ENCODE measurements at places on chromosomes 16 and 17.

GRCh38 chr16:59463776-59464175 is 729.7 kb upstream of the GOT2 start:
- no peak for DNase-seq

- DNase-seq, result no peak
Measured at GRCh38 chr16:89697616-89698331, 3.7 kb downstream of the SPATA2L start.

- DNase-seq, result no peak
Measured at GRCh38 chr17:15261258-15261801, 3.8 kb downstream of the PMP22 start.

DNA sequence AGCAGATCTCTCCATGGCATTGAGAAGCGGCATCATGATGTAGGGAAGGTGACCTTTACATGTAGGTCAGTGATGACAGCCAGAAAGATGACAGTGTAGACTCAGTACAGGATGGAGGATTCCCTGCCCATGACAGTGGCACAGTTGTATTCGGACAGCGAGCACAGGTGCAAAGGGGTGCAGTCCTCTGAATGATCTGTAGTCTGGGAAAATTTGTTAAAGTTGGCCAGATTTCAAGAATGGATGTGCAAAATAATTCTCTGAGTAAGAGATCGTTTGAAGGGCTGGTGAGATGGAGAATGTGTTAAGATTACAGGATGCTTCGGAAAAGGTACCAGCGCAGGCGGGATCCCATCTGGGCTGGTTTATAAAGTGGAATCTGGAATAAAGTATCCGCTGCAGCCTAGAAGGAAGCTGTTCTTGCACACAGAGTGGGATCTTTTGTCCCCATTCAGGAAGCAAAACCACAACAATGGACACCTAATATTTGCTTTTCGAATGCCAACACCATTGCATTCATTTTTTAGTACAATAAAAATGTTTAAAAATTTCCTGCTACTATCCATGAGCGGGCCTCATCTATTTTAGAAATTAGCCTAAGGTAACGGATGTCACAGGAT is 101.2 kb downstream of the RPTOR start:
- DNase-seq, result no peak

DNA sequence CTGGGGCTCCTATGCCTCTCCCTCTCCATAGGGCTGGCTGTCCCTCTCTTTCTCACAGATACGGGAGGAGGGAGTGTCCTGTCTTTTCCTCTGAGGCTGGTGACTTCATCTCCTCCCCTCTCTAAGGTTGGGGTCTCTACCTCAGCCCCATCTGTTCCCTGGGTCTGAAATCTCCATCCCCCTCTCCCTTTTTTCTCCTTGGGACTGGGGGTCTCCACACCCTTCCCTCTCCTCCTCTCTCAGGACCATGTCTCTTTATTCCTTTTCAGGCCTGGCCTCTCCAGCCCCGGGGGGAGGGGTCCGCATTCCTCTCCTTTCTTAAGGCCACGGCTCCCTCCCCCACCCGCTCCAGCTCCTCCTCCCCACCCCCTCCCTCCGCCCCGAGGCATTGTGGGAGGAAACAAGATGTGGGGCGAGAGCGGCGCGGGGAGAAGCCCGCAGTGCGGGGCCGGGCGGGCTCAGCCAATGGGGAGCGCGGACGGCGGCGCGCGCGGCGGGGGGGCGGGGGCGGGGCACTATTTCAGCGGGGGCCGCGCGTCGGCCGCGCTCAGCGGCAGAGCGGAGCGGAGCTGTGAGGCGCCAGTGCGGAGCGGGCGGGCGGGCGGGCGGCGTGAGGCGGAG is at the start of gene DYNLL2:
DYNLL2 (plus strand) TSS at position 550 of the 621 bp plus-strand sequence. CDS start 3,672 bp downstream, outside the sequence.
- DNase-seq, result peak; percentile 87

DNA sequence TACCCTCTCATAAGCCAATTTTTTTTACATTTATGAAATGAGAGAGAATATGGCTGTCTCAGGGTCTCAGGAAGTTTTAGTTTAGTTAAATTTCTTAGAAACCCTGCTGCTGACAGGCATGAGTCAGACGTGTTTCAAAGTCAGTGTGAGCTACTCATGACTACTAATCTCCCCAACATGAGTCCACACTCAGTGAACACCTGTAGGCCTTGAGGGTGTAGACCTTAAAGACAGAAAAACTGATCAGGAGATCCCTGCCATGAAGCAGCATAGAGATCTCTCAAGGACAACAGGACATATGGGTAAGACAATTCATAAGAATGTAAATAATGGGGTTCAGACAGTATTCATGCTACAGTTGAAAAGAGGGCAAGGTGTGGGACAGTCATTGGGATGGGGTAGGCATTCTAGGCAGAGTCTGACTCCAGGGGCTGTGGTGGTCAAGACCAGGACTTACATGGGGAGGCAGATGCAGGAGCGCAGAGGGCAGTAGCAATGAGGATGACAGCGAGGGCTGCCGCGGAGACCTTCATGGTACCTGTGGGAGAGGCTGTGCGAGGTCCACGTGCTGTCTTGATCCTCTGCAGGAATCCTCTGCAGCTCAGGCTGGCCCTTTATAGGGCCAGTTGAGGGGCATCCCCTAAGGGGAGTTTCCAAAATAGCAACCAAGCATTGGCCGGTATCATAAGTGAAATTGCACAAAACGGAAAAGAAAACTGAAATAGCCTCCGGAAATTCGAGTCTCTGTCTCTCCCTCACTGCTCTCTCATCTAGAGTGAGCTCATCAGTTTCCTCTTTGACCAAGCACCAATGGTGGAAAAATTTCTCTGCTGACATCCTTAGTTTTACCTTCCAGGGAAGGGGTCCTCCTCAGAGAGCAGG is at the start of gene CCL5:
CCL5 (minus strand) TSS at position 588 of the 882 bp plus-strand sequence.
- DNase-seq, result peak; percentile 6

GRCh38 chr17:33125552-33125950 is 133.9 kb downstream of the SPACA3 start:
- DNase-seq, result no peak

DNA sequence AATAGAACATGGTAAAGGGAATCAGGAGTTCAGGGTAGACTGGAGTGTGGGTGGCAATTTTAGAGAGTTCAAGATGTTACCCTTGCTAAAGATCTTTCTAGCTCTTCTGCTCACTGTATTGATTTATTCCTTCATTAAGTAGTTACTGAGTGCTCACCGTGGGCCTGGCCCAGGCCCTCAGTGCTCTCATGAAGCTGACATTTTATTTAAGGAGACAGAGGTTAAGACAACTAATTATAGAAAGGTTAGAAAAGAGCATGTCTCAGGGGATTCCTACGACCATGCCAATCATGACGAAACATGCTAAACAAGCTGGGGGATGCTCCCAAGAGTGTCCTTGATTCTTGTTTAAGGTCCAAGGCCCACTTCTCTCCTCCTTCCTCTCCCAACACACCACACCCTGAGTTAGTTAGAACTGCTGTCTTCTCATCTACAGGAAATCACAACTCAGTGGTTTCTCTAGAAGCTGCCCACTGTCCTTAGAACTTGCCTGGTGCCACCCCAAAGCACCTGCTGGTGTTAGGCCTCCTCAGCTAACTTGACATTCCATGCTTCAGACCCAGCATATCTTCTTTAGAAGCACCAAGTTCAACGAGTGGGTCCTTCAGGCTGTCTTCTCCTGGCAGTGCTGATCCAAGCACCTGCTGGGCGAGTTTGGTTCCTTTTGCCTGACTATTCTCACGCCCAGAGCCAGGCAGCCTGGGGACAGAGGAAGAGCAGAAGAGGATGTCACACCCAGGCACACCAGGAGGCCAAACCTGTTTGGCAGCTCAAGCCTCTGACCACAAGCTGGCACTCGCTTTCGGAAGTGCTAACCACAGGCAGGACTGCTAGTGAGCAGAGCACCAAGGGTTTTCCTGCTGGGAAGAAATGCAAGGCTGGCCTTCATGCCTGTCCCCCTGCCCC is 79.0 kb downstream of the GAS7 start:
- DNase-seq, result no peak

DNA sequence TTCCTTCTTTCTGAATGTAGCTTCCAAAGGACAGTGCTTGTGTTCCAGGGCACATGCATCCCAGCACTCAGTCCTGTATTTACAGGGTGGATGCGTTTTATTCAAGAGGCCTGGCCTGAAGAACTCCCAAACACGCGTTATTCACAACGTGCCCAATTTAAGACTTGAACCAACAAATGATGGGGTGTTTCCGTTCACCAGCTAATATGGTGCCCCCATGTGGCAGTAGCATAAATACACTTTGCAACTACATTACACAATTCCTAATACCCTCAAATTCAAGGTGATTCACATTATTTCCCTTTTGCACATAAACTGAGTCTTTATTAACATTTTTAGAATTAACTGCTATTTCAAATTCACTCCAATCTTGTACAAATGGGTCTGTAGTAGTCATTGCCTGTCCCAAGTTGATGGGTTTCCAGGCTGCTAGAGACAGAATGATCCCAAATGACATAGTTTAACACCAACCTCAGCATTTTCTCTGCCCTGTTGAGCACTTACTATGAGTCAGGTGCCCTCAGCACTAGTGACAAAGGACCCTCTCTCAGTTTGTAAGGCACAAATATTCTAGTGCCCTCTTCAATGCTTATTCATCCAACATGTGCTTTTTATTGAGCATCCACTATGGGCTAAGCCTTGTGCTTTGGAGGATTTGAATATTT is 26.9 kb downstream of the HSD17B2 start:
- DNase-seq, result no peak

DNA sequence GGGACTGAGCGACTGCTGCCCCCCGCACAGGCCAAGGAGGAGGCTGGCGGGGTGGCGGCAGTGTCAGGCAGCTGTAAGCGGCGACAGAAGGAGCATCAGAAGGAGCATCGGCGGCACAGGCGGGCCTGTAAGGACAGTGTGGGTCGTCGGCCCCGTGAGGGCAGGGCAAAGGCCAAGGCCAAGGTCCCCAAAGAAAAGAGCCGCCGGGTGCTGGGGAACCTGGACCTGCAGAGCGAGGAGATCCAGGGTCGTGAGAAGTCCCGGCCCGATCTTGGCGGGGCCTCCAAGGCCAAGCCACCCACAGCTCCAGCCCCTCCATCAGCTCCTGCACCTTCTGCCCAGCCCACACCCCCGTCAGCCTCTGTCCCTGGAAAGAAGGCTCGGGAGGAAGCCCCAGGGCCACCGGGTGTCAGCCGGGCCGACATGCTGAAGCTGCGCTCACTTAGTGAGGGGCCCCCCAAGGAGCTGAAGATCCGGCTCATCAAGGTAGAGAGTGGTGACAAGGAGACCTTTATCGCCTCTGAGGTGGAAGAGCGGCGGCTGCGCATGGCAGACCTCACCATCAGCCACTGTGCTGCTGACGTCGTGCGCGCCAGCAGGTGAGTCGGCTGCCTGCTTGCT is 5.6 kb upstream of the TMEM88 start:
- DNase-seq, result no peak

DNA sequence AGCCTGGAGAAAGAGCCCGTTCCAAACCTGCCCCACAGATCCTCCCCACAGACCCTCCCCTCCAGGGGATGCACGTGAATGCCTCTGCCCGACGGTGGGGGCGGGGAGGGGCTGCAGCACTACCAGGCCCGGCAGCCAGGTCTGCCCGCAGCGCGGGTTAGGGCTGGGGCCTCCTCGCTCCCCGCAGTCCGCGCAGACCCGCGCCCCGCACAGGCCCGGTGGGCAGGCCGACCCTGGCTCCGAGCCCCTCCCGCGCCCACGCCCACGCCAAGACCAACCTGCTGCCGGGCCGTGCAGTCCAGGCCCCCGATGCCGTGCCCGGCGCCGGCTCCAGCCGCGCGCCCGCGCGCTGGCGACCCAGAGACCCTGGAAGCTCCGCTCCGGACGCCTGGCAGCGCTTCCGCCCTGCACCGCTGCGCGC is at the start of gene RPUSD1:
RPUSD1 (minus strand) TSS at position 404 of the 421 bp plus-strand sequence. CDS start 644 bp downstream, outside the sequence.
- DNase-seq, result no peak

- no peak for DNase-seq
Measured at GRCh38 chr17:81646869-81647600, 9.3 kb downstream of the PDE6G start.

- DNase-seq, result no peak
Measured at GRCh38 chr16:7316281-7316888, 16.3 kb upstream of the RBFOX1 start.

DNA sequence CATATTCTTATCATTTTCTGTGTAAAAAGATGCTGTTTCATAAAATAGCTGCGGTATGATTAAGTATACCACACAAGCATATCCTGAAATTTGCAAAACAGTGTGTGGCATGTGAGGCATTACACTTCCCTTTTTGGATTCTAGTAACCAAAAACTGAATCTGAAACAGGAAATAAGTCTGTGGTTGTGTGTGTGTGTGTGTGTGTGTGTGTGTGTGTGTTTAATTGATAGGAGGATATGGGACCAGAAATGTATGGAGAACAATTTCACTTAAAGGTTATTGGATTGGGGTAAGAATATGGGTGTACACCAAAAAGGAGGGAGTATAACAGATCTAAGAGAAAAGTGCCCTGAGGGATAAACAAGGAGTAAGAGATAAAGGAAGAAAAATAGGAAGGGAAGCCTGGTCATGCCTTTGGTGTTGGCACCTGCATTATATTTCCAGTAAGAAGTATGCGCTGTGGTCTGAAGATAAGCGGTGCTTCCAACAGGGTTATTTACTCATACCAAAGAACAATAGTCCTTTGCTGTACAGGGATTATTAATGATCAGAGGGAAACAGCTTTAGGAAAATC is 4.0 kb downstream of the LYRM1 start:
- DNase-seq, result no peak

- DNase-seq, result no peak
Measured at GRCh38 chr16:80167657-80168390, 373.0 kb upstream of the DYNLRB2 start.

GRCh38 chr16:55499281-55499680 is 9.6 kb upstream of the LPCAT2 start:
- DNase-seq, result no peak

GRCh38 chr16:69762814-69763598 is 874 bp downstream of the WWP2 start:
- DNase-seq, result no peak

GRCh38 chr16:77468831-77469230 is 34.0 kb upstream of the ADAMTS18 start:
- no peak for DNase-seq

GRCh38 chr17:79026376-79027273 is 2.7 kb downstream of the C1QTNF1 start:
- no peak for DNase-seq

GRCh38 chr16:66470556-66470955 is 43.5 kb downstream of the BEAN1 start:
- DNase-seq, result no peak

DNA sequence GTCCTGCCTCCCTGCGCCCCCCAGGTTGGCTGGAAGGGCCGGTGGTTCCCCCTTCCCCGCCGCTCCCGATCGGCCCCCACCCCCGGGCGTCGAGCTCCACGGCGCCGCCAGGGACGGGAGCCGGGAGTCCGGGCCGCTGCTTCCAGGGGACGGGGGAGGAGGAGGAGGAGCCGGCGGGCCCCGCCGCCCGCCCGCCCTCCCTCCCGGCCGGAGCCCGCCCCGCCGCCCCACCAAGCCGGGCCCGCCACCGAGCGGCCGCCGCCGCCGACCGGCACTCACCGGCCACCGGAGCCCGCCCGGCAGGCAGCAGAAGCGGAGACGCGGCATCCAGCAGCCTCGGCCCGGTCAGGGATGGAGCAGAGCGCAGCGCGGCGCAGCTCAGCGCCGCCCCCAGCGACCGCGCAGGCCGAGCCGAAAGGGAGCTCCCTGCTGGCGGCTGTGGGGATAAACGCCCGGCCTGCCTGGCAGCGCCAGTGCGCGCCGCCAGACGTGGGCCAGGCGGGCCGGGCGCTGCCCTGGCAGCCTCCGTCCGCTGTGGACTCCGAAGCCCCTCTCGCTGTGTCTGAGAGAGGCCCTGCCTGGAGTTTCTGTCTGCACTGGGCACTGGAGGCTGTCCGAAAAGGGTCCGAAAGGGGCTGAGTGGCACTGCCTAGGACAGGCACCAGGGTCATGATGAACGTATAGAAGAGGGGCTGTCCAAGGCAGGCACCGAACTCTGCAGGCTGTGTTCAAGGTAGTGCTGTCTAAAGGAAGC is at the start of gene MYO18A:
MYO18A (minus strand) TSS at position 365 of the 754 bp plus-strand sequence. CDS start 13,458 bp downstream, outside the sequence.
- peak; percentile 75 for DNase-seq

GRCh38 chr17:79925242-79925957 is 86.2 kb upstream of the CBX4 start:
- no peak for DNase-seq
